ENCODE measurements at places on chromosomes 3 and 15.

- no peak for DNase-seq
Measured at GRCh38 chr3:187242435-187242834, 45.1 kb downstream of the RTP1 start.

DNA sequence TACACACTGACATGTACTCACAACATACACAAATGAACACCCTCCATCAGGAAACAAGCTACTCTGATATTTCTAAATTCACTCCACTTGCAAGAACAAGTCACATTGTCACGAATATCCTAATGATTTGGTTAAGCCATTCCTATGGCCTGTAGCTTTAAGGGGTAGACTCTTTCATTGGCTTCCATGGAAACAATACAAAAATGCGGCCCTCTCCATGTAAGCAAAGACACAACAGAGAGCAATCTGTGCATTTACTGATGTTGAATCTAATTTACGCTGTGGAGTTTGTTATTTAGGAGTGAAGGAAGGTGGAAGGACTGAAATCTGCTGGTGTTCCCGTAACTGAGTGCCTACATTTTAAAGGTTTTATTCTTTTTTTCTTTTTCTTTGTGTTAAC is 114.5 kb downstream of the FMN1 start:
- DNase-seq: no peak

DNA sequence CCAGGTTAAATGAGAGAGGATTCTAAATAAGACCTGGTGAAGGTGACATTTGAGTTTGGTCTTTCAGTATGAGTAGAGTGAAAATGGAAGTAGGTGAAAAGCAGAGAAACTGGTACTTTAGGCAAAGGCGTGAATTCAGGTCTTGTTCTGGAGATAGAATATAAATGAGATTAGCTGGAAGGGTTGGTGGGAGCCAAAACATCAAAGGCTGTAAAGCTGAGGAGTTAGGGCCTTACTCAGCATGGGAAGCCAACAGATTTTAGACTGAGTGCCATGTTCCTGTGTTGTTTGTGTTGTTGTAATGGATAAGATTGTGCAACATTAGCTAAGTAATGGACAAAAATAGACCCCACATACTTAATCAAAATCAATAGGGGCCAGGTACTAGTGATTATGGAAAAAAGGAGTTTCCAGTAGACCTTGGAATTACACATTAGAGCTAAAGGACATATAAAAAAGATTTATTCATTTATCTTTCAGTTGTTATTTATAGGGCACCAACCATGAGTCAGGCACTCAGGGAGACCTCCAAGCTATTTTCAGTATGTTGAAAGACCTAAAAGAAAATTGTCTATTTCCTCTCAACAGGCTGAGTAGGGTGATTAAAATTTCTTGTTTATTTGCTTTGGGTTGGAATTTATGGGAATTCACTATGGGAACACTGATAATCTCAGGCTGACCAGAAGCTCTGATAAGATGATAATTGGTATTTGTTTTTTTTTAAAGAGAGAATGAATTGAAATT is 20.8 kb downstream of the ARL14 start:
- DNase-seq: no peak

DNA sequence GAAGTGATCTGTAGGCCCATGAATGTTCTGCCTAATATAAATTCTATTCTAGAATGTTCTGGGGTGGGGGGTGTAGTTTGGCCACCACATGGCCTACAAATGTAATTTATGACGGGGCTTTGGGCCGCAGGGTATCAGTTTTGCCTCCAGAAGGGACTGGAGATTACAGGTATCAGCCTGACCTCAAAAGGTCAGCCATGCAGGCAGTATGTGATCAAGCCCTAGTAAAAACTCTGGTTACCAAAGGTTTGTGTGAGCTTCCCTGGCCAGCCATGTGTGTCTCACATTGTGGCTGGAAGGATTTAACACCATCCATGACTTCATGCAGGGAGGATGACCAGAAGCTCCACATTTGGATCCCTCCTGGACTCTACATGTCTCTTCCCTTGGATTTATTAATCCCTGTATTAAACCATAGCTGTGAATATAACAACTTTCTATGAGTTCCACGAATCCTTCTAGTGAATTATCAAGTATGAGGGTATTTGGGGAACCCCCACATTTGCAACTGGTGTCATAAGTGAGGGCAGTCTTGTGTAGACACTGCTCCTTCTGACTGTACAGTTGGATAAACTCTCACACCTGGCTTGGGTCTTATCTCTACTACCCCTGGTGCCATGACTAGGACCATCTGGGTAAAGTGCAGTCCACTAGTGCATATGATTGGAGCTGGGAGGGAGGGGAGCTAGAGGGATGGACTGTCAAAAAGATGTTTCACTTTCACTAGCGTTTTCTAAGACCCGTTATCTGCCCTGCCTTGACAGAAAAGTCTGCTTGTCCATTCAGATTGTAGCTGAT is 50.0 kb upstream of the RFX7 start:
- DNase-seq: no peak

GRCh38 chr3:185997130-185997529 is 59.3 kb upstream of the TRA2B start:
- DNase-seq: no peak

GRCh38 chr15:61753018-61753710 is 307.1 kb downstream of the VPS13C start:
- no peak for DNase-seq

DNA sequence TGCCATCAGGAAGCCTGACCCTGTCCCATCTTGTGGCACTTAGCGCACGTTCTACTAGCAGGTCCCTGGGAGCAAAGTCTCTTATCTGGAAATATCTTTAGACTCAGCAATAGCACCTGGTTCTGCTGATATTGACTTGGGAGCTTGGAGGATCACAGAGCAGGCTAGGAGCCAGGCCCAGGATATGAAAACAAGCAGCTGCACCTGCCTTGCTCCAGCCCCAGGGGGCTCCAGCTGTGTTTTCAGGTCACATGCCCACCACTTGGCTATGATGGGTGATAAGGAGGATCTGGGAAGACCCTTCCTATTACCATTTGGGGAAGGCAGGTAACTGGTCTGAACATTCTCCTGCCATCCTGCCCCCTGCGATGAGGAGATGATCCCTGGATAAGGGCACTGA is 87.8 kb downstream of the C3orf70 start:
- no peak for DNase-seq

GRCh38 chr3:127911421-127911931 is 3.6 kb upstream of the KBTBD12 start:
- no peak for DNase-seq
